Stimulated activated CD4-positive, alpha-beta T cell treated with anti-CD3 and anti-CD28 coated beads, Interleukin-2, amount 100 ng/mL, for 24 hours (primary cell): ENCODE measurements at places on chromosomes 4 and X.

DNA sequence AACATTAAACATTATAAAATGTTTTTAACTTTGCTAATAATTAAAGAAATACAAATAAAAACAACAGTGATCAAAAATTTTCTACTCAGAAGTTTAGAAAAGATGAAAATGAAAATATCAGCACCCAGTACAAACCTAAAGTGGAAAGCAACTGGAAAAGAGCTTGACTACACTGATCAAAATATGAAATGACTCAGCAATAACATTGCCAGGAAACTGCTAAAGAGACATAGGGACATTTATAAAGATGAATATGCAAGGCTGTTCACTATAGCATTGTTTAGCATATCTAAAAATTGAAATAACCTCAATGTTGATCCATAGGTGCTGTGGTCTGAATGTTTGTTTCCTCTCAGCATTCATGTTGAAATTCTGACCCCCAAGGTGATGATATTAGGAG is 88.5 kb upstream of the NOCT start:
- no peak for DNase-seq

DNA sequence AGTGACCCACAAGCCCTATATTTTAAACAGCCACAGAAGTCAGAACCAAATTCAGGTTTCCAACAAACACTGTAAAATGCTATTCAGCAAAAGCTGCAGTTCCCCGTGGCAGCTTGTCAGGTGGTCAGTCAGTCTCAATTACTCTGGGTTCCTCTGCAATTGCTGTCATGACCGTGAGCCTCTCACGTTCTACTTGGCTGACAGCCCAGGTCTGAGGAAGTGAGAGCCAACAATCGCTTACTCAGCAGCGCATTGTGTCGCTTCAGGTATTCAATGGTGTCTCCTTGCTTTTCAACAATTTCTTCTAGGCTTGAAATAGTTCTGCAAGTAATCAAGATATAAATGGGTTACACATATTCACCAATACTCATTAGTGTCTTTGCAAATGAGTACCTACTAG is 25.8 kb downstream of the TRIM75 start:
- no peak for DNase-seq

DNA sequence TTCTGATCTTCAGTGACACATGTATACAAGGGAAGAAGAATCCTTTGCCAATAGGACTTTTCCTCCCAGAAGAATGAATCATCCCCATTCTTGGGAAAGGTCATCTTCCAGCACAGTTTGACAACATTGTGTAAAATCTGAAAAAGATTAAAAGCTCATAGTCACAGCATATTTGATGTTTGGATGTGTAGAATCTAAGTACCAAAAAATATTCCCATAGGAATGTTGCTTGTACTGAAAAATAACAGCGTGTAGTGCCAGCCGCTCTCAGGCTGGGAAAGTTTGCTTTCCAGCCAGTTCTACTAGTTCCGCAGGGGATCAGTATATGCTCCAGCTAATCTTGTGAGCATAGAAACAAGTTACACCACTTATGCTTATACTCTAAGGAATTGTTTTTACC is 74.7 kb upstream of the IL13RA1 start:
- DNase-seq = no peak

DNA sequence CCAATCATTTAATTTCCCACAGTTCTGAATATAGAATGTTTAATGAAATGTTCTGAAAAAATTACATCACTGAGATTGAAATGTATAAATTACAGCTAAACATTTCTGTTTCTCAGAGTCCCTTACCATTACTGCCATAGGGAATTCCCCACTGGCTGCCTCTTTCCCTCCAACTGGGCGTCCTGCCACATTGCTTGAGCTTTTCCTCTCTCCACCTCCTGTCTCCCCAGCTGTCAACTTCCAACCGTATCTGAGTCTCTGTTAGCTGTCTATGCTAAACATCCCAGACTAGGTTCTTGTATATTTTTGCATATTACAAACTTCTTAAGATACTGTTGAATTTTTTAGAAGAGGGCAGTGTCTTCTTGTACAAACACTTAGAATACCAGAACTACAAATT is 407.3 kb upstream of the SLIT2 start:
- no peak for DNase-seq

GRCh38 chr4:7429601-7430078 is 5.1 kb downstream of the PSAPL1 start:
- no peak for DNase-seq

DNA sequence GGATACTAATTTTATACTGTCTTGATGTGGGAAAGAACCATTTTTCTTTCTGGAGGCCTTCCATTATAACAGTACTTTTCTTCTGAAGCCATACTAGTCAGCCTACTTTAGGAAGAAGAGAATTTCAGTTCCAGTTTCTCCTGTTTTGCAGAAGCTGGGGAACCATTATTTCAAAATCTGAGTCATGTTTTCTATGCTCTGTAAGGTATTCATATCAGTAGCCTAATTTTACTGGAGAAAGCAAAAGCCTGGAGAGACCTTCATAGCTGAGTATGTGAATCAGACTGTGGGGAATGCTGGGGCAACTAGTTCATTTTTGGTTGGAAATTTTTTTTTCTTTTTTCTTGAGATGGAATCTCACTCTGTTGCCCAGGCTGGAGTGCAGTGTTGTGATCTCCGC is 22.4 kb downstream of the AFF1 start:
- no peak for DNase-seq

DNA sequence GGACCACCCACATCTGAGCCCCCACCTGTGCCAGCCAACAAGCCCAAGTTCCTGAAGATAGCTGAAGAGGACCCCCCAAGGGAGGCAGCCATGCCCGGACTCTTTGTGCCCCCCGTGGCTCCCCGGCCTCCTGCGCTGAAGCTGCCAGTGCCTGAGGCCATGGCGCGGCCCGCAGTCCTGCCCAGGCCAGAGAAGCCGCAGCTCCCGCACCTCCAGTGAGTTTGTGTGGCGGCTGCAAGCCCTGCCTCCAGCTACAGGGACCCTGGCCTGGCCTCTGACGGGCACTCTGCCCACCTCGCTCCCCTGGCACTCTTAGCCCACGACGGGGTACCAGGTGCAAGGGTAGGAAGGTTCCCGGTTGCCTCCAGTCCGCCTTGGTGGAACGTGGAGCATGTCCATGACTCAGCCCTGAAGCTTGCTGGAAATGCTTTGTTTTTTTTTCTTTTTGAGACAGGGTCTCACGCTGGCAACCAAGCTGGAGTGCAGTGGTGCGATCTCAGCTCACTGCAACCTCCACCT is 13.7 kb upstream of the ADD1 start:
- DNase-seq = no peak

DNA sequence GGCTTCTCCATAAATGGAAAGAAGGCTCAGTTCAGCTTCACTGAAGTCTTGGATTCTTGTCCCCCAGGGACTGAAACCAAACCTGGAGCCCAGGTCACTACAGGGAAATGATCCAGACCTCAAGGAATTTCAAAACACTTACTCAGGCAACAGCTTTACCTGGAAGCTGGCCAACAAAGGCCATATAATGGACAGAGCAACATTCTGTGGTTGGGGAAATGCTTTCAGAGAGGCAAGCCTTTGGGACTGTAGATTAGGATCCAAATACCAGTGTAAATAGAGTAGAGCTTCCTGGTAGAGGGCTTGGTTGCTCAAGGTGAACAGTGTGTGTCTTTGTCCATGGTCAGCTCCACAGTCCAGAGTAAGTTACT is 57.0 kb upstream of the PROM1 start:
- DNase-seq = no peak

DNA sequence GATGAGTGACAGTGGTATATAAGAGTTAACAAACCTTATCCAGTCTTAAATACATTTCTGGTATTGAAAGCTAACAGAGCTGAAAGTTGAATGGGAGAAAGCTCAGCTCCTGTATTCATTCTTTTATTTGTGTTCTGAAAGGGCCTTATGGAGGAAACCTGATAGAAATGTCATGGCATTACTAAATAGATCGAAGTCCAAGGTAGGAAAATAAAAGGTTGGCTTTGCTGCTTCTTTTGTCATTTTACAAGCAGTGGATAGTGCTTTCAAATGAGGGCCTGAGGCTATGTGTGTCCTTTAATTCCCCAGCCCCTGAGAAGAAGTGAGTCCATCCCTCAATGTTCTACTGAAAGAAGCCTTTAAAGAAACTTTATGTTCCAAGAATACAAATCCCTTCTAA is 974.3 kb upstream of the INTU start:
- no peak for DNase-seq

- DNase-seq = no peak
Observed at GRCh38 chrX:155577682-155578081, 35.1 kb downstream of the TMLHE start.

GRCh38 chrX:50615570-50616158 is 145.0 kb upstream of the DGKK start:
- no peak for DNase-seq

DNA sequence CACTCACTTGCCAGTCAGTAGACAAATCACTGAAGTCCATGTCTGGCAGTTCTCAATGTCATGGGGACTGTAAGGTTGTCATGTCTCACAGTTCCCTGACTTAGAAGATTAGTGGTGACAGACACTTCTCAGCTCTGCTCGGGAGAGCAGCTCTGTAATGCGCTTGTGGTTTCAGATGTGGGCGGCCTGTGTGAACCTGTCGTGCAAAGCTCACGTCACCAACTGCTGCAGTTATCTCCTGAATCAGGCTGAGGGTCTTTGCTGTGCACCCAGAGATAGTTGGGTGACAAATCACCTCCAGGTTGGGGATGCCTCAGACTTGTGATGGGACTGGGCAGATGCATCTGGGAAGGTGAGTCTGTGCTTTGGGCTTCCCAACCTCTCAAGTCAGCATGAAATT is at the start of gene IL9R:
Gene IL9R (plus strand): TSS at position 261 of the 400 bp plus-strand sequence. CDS start 64 bp downstream, at position 325.
- peak; percentile 45 for DNase-seq

- no peak for DNase-seq
Observed at GRCh38 chrX:119647089-119647488, 40.9 kb upstream of the NKRF start.

- DNase-seq = peak; percentile 65
Observed at GRCh38 chr4:26197018-26197779, 123.6 kb upstream of the RBPJ start.

DNA sequence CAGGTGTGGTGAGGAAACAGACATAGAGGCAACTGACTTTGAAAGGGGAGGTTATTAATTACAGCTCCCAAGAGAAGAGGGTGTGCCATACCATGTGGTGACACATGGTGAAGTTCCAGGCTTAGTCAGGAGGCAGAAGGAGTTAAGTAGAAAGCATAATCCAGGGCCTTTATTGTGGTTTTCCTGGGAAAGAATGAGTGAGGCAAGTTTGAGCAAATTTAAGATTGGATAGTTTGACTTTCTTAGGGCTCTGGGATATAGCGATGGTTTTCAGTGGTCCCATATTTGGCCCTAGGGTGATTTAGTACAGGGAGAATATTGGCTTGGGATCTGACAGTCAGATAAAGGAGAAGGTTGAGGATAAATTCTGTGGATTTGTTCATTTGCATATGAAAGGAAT is 495.9 kb upstream of the FSTL5 start:
- DNase-seq = no peak

- no peak for DNase-seq
Observed at GRCh38 chr4:123443401-123444289, 47.0 kb downstream of the SPRY1 start.

GRCh38 chr4:140268186-140268841 is 105.1 kb upstream of the SCOC start:
- DNase-seq = no peak

GRCh38 chr4:172997217-172997609 is 171.4 kb upstream of the GALNT7 start:
- no peak for DNase-seq

- DNase-seq = peak; percentile 19
Observed at GRCh38 chr4:10096978-10097335, 19.6 kb downstream of the WDR1 start.

- no peak for DNase-seq
Observed at GRCh38 chr4:128521648-128522111, 234.1 kb upstream of the PGRMC2 start.

DNA sequence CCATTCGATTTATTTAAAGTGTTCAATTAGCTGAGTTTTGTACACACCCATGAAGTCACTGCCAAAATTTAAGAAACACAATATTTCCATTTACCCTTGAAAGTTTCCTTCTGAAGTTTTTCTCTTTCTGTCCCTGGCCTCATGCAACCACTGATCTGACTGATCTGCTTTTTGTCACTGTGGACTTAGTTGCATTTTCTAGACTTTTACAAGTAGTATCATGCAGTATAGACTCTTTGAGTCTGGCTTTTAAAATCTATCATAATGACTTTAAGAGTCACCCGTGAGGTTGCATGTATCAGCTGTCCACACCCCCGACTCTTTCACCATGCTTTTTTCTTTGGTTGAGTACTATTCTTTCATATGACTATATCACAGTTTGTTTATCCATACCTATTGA is 29.0 kb upstream of the PDLIM3 start:
- DNase-seq = no peak

GRCh38 chr4:20445933-20446723 is 194.4 kb downstream of the SLIT2 start:
- DNase-seq = no peak

- peak; percentile 37 for DNase-seq
Observed at GRCh38 chr4:8200302-8200975, 1.3 kb downstream of the SH3TC1 start.

GRCh38 chr4:26420913-26421312 is 69.4 kb downstream of the CCKAR start:
- DNase-seq = no peak

- DNase-seq = no peak
Observed at GRCh38 chr4:124318292-124318691, 394.2 kb downstream of the ANKRD50 start.

DNA sequence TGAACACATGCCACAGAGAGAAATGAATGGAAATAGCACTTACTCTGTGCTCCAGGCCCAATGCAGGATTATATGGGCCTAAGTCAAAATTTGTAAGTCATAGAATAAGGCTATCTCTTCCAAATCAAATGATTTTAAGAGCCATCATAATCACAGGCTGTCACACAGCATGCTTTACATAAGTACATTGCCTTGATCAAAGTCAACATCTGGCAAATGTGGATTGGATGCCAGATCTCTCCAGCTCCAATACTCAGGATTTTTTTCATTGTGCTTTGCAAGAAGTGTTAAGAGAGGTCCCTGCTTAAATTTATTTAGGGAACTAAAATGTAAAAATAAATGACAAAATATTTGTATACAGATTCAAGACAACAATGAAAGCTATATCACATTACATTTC is 299.9 kb downstream of the PRDM5 start:
- no peak for DNase-seq

DNA sequence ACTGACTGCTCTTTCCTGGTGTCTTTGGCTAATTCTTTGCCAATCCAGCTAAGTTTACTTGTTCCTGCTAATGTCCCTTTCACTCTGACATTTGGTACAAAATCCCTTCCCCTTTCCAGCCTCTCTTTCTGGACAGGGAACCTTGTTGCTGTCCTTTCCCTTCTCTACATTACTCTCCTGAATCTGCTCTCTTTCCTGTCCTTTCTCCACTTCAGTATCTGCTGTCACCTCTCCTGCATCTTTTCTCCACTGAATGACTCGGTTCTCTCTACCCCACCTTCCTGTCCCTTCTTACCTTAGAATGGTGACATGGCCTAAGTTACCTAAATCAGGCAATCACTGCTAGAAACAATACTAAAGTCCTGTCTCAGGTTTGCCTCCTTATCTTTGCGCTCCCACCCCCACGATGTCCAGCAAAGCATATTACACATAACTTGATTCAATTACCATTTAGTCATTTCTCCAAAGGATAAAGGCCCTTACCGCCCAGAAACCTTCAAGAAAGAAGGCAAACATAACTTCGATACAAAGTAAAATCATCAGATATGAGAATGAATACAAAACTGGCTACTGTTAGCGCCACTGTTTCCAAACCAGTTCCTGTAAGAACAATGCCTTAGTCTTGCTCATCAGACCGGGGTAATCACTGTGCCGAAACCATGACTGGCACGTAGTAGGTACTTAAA is 890 bp downstream of the BOD1L1 start:
- DNase-seq = no peak

GRCh38 chr4:74314329-74314728 is 6.1 kb downstream of the EPGN start:
- DNase-seq = no peak
